ENCODE measurements at places on chromosomes 3 and 15. TPM values are rescaled to one million over a fixed set of nuclear protein-coding genes. Genes with fewer than 3 reads are reported as not detected.

GRCh38 chr3:127204841-127205582, 12.1 kb downstream of the PRR23E start:
- DNase-seq = no peak

DNA sequence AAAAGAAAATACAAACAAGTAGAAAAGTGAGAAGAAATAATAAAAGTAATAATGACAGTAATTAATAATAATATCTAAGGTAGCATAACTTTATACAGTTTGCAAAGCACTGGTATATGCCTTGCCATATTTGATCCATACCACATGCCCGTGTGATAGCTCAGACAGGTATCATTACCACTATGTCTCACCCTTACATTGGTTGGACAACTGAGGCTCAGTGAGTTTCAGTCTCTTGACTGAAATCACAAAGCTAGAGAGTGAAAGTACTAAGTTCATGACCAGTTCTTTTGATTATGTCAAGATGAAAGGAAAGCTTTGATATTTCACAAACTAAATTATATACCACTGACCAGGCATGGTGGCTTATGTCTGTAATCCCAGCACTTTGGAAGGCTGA, 408.9 kb downstream of the GAP43 start:
- no peak for DNase-seq

DNA sequence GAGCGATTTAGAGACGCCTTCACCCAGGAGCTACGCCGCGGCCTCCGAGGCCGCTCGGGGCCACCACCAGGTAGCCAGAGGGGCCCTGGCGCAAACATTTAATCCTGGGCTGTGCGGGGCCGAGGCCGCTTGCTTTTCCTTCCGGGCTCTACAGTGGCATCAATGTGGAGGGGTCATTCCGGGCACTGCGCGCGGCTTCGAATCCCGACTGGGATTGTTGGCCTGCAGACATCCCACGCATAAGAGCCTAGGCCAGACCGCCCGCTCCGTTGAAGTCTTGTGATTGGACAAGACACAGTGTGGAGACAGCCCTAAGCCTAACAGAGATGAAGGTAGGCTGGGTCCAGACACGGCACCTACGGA, 568 bp upstream of the NCBP2 start:
- no peak for DNase-seq

- no peak for DNase-seq
Observed at GRCh38 chr3:189288348-189289235, 116.8 kb downstream of the TPRG1 start.

Gene SLC28A1
- not detected for total RNA-seq

Data from lower lobe of right lung (tissue), 2 donors.